OCI-M1 (cell line): ENCODE measurements at places on chromosomes 2 and 18.

GRCh38 chr2:43611987-43612894, 16.4 kb upstream of the THADA start:
- DNase-seq, result peak; percentile 90

GRCh38 chr2:181419129-181419855, 37.9 kb upstream of the ITGA4 start:
- DNase-seq, result peak; percentile 63

- no peak for DNase-seq
Observed at GRCh38 chr2:98759827-98760625, 29.1 kb upstream of the MGAT4A start.

- DNase-seq, result no peak
Observed at GRCh38 chr18:44409515-44409914, 271.2 kb upstream of the SETBP1 start.

- no peak for DNase-seq
Observed at GRCh38 chr2:64196963-64197362, 52.7 kb upstream of the PELI1 start.

- no peak for DNase-seq
Observed at GRCh38 chr2:99605036-99605435, 115.2 kb upstream of the REV1 start.

DNA sequence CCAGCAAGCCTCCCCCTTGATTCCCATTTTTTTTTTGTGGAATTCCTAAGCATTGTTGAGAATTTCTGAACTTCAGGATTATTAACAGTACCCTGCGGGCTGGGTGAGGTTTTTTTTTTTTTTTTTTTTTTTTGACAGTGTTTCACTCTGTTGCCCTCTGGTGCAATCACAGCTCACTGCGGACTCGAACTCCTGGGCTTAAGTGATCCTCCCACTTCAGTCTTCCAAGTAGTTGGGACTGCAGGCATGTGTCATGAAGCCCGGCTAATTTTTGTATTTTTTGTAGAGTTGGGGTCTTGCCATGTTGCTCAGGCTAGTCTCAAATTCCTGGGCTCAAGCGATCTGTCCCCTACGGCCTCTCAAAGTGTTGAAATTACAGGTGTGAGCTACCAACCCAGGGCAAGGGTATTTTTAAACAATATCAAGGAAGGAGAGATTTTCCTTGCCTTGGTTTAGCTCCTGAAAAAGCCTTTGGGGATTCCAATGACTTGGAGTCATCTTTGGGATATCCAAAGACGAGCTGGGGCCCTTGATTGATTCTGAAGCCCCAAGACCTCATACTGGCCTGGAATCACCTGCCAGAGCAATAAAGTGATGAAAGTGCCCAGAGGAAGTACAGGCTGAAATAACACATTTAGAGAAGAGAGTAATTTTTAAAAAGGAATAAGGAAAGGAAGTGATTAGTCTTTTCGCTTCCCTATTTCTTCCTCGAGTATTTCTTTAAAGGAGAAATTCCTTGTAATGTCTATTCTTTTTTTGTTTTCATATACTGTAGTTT, 240.2 kb downstream of the TGIF1 start:
- no peak for DNase-seq

DNA sequence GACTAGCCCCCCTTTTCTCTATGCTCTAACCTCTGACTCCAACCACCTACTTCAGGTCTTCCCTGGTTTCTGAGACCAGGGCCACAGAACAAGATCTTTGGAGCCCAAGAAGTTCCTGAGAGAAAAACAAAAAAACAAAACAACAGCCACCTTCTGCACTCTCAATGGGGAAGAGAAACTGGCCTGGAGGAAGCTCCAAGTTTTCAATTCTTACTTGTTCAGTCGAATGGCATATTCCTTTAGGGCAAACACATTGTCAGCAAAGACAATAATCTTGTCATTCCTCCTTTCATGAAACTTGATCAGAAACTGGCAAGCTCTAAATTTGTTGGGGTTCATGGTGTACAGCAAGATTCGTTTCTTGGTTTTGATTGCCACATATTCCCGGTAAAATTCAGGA, 15.0 kb downstream of the ERCC3 start:
- no peak for DNase-seq

GRCh38 chr2:206657087-206657486, 14.8 kb downstream of the FAM237A start:
- no peak for DNase-seq

GRCh38 chr2:58135861-58136260, 89.3 kb downstream of the VRK2 start:
- no peak for DNase-seq

GRCh38 chr2:118250001-118250400, 161.7 kb downstream of the INSIG2 start:
- DNase-seq, result no peak
